ENCODE measurements at places on chromosomes 2 and 18. TPM values are rescaled to one million over a fixed set of nuclear protein-coding genes. Genes with fewer than 3 reads are reported as not detected.

DNA sequence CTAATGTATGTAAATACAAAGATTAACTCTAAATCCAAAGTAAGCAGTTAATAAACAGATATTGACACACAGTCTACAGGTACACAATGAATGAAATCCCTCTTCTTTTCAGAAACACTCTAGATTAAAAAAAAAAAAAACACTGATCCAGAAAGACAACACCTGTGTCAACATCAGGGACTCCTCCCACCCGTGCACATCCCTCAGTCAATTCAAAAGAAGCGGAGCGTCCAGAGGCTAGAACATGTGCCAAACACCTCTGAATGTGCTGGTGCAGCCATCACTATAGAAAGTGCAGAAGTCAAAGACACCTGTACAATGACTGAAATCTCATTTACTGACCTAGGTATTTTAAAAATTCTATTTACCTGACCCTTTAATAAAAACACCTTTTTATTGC is 622.6 kb upstream of the ID2 start:
- DNase-seq, result no peak

GRCh38 chr2:186695081-186695756 is 1.4 kb downstream of the FAM171B start:
- DNase-seq, result no peak

DNA sequence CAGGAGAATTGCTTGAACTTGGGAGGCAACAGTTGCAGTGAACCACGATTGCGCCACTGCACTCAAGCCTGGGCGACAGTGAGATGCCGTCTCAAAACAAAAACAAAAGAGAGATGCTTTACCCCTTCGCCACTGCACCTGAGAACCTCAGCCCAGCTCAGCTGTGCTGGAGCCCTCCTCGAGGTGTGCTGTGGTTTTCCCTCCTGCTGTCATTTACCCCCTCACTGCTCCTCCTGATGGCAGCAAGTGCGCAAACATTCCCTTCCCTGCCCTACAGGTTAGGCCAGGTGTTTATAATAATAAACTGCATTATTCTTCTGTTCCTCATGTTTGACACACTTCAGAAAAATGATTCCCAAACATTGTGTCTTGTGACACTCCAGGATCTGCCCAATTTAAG is 8.4 kb downstream of the FBXO36 start:
- no peak for DNase-seq

GRCh38 chr2:238302087-238302486 is 13.7 kb upstream of the PER2 start:
- DNase-seq, result no peak

GRCh38 chr18:35479911-35480586 is 17.7 kb downstream of the INO80C start:
- DNase-seq, result no peak

DNA sequence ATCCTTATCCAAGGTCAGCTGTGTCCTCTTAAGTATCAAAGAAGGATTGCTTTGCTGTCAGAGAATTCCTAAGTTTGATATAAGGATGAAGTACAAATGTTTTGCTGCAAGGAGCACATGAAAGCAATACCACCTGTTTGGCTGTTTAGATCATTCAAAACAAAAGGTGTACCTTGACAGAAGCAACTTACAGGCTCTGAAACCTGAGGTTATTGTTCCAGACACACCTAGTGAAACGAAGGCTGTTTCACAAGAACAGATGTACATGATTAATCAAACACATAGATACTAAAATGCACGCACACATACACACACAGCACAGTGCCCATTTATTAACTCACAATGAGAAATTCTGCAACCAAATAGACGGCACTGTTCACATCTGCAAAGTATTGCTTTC is 166.2 kb downstream of the RBM43 start:
- no peak for DNase-seq

- DNase-seq, result no peak
These were observed 121.8 kb downstream of the MEMO1 start for GRCh38 chr2:31889044-31889443.

GRCh38 chr2:64092502-64092901 is 51.7 kb downstream of the PELI1 start:
- no peak for DNase-seq

DNA sequence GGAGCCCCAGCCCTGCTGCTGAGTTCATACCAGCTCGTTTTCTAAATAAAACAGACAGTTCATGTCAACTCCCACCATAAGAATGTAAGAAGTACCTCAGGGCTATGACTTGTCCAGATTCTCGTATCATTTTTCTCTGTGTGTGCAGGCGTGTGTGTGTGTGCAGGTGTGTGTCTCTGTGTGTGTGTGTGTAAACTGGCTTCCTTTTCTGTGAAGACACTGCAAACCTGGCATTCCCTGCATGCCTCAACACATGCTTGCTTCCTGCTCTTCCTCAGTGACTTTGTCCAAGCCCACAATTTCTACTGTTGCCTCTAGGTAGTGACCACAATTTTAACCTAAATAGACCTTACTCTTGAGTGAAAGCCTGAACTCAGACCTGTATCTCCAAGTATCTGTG is 879.0 kb downstream of the SLC4A3 start:
- DNase-seq, result no peak

- DNase-seq, result no peak
These were observed 80.1 kb upstream of the CTNNA2 start for GRCh38 chr2:79432731-79433146.

GRCh38 chr2:24616616-24617015 is 125.6 kb downstream of the NCOA1 start:
- no peak for DNase-seq

DNA sequence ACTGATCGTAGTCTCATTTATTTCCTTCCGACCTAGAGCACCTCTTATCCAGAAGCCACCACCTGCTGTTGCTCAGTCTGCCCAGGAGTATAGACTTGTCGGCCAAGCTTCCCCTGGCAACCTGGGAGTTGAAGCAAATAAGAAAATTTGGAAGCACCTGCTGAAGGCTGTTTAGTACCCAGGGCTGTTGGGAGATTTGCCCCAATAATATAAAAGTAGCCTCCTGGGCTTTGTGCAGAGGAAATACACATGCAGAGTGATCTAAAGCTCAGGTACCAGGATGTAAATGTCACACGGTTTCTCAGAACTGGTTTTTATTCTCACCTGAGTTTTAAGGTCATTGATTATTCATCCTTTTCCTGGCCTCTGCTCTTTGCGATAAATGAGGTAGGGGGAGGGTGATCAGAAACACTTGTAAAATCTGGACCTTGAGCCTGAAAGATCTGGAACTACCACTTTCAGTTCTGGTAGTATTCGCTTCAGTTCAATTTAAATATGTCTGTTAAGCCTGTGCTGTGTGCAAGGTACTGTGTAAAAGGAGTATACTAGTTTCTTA is 789 bp upstream of the COX7A2L start:
- DNase-seq, result no peak

- DNase-seq, result no peak
These were observed 25.5 kb upstream of the MYO3B start for GRCh38 chr2:170152421-170152820.

- no peak for DNase-seq
These were observed 108.9 kb downstream of the THSD7B start for GRCh38 chr2:136874258-136874657.

DNA sequence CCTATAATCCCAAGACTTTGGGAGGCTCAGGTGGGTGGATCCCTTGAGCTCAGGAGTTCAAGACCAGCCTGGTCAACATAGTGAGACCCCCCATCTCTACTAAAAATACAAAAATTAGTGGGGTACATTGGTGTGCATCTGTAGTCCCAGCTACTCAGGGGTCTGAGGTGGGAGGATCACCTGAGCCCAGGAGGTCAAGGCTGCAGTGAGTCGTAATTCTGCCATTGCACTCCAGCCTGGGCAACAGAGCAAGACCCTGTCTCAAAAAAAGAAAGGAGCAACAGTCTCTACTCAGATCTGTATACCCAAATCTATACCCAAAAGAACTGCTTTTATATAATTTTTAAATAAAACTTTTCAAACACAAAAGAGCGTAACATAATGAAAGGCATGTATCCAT is 5.5 kb upstream of the HSBP1L1 start:
- DNase-seq, result no peak

- no peak for DNase-seq
These were observed 55.2 kb upstream of the FAM136A start for GRCh38 chr2:70356941-70357683.

- peak; percentile 74 for DNase-seq
These were observed 638.0 kb upstream of the ZEB2 start for GRCh38 chr2:145157741-145158591.

- no peak for DNase-seq
These were observed 269.0 kb downstream of the ATAD2B start for GRCh38 chr2:23657934-23658333.

GRCh38 chr2:179024445-179024844 is 25.5 kb downstream of the CCDC141 start:
- no peak for DNase-seq

- no peak for DNase-seq
These were observed 292.9 kb upstream of the CCDC68 start for GRCh38 chr18:55252053-55252675.

DNA sequence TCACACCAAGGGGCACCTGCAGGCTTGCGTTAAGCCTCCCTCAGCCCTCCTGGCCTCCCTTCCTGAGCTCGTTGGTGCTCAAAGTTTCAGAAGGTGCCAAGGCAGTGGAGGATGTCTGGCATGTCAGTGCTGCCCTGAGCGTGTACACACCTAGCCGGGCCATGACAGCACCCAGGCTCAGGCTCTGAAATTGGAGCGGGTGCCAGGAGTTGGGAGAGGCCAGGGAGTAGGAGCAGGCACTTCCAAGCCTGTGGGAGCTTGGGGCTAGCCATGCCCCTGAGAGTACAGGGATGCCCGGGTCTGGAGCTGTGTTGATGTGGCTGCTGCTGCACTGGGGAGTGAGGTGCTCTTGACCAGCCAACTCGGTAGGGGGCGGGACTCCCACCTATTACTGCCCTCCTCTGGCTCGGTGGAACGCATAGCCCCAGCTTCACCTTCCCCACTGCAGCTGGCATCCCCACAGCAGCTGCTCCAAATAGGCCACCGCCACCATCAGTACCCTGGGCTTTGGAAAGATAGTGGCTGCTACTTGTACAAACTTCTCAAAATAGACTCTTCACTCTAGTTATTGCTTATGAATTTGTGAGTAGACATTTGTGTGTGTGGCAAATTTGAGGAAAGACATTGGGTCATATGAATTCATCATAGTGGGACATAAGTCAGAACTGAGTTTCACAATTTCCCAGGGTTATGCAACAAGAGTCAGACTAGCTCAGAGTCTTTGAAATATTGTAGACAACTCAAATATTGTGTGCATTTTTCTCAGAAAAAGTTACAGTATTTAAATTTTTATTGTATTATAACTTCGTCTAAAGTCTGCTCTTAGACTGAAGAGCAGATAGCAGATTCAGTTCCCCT is 6.8 kb upstream of the PCARE start:
- DNase-seq, result no peak

GRCh38 chr18:62959481-62959880 is 244.1 kb downstream of the PHLPP1 start:
- DNase-seq, result no peak

DNA sequence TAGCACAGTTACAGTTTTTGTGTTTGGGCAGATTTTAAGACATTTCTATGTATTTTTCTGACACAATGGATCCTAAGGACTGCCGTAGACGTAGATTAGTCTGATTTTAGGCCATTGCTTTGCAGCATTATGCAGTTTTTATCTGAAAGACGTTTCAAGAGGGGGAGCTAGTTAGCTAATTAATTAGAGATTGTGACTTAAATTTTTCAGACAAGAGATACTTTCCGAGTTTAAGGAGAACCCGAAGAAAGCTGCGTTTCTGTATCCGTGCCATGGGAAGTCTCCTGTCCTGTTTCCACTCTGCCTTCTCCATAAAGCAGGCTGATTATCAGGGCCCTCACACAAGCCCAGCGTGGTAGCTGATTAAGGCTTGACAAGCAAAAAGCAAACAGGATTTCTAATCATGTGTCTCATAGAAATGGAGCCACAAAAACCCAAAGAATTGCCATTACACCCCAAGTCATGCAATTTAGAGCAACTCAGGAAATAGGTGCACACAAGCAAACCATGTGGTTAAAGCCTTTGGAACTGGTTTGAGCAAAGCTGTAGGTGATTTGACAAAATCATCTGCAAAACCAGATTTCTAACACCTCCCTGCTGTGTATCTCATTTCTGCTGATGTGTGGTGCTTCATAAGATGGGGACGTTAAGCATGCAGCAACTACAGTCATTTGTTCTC is 808.1 kb downstream of the RNF144A start:
- peak; percentile 19 for DNase-seq

DNA sequence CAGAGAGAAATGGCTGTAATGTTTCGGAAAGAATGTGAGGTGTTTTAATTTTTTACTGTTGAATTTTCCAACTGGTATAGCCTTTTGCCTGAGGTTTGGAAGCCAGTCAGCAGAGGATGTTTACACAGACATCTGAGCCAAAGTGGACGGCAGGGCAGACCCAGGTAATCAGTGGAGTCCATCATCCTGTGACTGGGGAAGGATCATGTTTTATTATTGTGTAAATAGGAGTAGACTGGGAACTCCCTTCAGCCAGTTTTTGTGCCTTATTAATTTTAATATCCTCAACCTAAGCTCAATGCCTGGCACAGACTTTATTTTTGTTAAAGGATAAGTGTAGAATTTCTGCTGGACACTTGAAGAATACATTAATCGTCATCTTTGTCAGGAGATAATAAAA is 142.0 kb upstream of the GAREM1 start:
- DNase-seq, result no peak

DNA sequence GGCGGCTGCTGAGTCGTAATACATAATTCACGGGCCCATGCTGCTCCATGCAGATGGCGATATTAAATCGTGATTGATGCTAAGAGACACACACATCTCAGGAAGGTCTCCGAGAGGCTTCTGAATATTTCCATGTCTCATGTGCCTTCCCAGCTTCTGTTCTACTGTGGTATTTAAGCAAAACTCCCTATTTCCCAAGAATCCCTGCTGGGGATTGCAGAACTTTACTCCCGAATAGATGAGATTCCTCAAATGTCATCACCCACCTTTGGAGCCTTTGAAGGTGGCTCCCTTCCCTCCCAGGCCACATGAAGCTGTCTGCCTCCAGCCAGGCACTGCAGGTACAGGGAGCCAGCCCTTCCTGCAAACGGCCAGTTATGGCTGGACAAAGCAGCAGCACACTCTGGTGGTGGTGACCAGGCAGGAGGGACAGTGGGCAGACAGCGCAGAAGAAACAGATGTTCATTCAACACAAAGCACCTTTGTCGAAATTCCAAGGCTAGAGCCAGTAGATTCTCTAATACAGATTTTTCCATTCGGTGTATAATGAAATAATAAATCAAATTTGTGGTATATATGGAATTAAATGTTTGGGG is 14.1 kb downstream of the NRP2 start:
- no peak for DNase-seq

DNA sequence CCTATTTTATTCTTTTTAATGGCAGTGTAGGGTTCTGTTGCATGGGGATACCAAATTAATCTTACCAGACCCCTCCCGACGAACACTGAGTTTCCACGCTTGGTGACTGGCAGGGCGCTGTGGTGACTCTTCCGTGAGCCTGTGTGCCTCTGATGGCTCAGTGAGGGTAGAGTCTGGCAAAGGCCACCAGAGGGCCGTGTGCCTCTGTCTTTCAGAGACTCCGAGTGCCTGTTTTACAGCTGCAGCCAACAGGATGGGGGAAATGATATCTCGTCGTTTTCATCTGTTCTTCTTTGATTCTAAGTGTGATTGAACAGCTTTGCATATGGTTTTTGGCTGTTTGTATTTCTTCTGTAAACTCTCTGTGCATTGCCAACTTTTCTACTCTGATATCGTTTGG is 99.8 kb downstream of the ZNF236 start:
- no peak for DNase-seq

The ACADL gene
- total RNA-seq, result 0.26 TPM

The GALNT3 gene
- total RNA-seq, result not detected

The GALR1 gene
- not detected for total RNA-seq

The CASP8 gene
- total RNA-seq, result 111 TPM

The ANKRD30B gene
- total RNA-seq, result not detected

The FBXO48 gene
- total RNA-seq, result not detected

The RBKS gene
- 4.0 TPM for total RNA-seq

The FASTKD1 gene
- 35.9 TPM for total RNA-seq

The TEKT4 gene
- 0.55 TPM for total RNA-seq

The C1GALT1C1L gene
- 3.7 TPM for total RNA-seq

All from uterus (tissue), 4 donors.